ENCODE measurements at places on chromosomes 2 and 18. TPM values are rescaled to one million over a fixed set of nuclear protein-coding genes. Genes with fewer than 3 reads are reported as not detected.

HOXD4 gene
- total RNA-seq: 0.61 TPM

UPP2 gene
- not detected for total RNA-seq

FNDC4 gene
- total RNA-seq: 4.6 TPM

TUBB6 gene
- 191 TPM for total RNA-seq

ABCG8 gene
- not detected for total RNA-seq

LRRTM1 gene
- total RNA-seq: not detected

LIMS3 gene
- not detected for total RNA-seq

PGAP1 gene
- 2.1 TPM for total RNA-seq

STAMBP gene
- 52.6 TPM for total RNA-seq

INHBB gene
- 23.3 TPM for total RNA-seq

ASAP2 gene
- 49.8 TPM for total RNA-seq

SERPINB10 gene
- total RNA-seq: not detected

GDF7 gene
- total RNA-seq: 0.09 TPM

HOXD12 gene
- total RNA-seq: not detected

TUBA3E gene
- 4.6 TPM for total RNA-seq

MC4R gene
- total RNA-seq: not detected

SCN3A gene
- not detected for total RNA-seq

ADAM23 gene
- 9.3 TPM for total RNA-seq

All from A549 treated with Hydrocortisone at 1 μM for 4 hours (cell line).